ENCODE measurements at places on chromosomes 3 and 15.

DNA sequence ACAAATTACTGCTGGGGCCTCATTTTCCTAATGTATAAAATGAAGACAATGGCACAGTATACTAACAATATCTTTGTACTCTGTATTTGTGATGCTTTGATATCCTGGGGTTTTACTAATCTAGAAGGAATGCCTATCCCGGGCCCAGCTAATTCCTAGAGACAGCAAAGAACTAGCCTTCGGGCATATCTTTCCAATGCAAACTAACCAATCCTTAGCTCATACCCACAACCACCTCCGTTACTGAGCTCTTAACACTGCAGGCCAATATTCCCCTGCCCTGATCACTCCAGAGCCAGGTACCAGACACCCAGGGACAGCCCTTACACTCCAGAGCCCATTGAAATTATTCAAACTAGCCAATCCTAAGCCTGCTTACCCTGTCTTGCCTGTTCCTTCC lies 309.0 kb downstream of the ULK4 start:
- no peak for DNase-seq

- DNase-seq: no peak
Measured at GRCh38 chr3:65884071-65884470, 154.6 kb downstream of the MAGI1 start.

DNA sequence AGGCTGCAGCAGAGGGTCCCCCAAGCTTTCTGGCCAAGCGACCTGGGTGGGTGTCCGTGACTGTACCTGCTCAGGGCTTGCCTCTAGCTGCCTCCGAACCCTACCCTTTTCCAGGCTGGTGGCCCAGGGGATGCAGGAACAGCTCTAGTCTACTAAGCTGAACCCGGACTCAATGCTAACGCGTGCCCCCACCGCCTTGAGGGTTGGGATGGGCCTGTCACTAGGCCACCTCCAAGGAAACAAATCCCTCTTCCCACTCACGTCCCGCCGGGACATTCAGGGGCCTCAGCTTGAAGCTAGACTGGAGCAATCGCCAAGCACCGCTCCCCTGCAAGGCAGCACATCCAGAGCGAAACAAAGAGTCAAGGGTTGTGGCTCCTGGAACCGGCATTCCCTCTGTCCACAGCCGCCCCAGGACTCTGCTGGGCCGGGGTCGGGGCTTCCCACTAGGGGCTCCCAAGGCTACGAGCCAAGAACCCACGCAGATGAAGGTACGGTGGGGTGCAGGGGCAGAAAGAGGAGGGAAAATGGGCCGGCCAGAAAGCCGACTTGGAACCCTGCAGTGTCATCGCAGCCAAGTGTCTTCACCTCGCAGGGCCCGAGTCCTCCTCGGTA lies 2.9 kb downstream of the FBXL22 start:
- peak; percentile 18 for DNase-seq

DNA sequence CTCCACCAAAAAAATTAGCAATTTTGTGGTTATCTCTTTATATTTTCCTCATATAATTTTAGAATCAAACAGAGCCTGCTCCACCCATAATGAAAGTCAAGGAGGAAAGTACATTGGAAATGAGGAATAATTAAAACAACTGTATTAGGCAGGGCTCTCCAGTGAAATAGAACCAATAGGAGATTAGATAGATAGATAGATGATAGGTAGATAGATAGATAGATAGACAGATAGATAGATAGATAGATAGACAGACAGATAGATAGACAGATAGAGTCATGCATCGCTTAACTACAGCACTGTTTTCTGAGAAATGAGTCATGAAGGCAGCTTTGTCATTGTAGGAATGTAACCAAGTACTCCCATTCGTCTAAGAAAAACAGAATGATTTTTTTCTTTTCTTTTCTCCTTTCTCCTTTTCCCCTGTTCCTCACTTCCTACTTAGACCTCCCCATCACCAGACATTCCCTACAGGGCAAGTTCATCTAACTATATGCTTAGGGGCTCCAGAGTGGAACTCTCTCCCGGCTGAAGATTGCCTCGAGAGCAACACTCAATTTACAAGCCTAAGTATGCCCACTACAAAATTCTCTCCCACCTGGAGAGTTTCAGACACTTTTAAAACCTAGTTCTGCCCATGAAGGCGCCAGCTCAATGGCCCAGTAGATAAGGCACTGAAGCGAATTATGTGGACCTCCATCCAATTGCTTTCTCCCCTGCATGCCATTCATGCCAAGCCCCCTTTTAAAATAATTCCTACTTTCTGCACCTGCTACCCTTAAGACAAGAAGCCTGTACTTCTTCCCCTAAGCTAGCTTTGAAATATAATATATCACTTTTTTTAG lies 53.3 kb upstream of the LIPC start:
- no peak for DNase-seq

DNA sequence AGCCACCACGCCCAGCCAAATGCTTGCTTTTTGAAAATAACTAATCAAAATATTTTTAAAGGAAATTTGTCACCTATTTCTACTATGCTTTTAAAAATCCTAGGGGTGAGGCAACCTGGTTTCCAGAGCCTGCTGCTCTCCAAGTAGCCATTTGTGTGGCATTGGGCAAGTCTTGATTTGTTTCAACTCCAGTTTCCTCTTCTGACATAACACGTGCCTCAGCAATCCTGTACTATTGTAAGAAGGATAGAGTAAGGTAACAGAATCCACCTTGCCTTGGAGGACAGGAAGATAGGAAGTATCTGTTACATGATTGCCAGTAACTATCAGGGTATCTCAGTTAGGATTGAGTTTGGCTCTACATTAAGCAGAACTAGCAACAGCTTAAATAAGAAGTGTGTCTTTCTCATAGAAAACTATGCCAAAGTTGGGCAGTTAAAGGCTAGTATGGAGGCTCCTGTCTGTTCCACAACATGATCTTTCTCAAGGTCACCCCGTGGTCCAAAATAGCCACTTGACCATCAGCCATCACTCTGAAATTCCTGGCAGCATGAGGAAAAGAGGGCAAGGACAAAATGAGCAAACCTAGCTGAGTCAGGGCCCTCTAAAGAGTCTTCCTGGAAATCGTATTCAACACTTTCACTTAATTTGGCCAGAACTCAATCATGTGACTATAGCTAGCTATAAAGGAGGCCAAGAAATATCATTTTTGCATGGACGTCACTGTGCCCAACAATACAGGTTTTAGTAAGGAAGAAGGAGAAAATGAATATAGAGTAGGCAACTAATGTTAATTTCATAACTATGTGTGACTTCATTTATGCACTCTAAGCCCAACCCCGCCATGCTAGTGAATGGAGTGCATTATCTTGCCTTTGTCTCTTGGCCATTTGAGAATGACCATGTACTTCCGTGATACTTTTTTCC lies 66.1 kb downstream of the HMG20A start:
- no peak for DNase-seq

DNA sequence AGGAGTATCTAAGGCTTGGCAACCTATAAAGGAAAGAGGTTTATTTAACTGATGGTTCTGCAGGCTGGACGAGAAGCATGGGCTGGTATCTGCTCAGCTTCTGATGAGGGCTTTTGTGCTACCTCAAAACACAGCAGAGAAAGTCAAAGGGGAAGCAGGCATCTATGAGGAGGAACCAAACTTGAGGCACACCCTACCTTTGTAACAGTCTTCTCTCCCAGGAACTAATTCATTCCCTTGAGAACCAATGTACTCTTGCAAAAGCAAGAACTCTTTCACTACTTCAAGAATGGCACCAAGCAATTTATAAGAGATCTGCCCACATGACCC lies 109.0 kb downstream of the CGGBP1 start:
- DNase-seq: no peak

GRCh38 chr3:127768346-127769008 lies 53.8 kb downstream of the MGLL start:
- no peak for DNase-seq

DNA sequence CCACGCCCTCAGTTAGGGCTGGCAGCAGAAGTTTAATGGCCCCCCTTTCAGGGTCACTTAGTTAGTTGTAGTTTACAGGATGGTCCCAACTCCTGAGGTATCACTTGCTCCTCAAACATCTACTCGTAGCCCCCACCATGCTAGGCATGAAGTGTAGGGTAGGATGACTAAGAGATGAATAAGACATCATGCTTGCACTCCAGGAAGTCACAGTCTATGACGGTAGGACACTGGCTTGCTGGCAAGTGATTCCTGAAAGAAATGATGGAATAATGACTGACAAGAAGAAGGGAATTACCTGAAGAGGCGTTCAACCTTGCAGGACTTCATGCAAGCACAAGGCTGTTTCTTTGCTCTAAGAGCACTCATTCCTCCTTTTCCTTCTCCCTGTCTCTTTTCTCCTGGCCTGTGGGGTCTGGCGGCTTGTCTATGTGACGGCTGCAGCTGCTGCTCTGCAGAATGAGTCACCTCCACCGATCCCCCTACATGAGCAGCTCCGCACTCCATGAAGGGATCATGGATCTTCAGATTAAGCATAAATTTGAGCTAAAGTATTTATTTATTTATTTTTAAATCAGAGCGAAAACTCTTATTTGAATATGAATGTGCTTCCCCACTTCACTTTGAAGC lies 82.9 kb upstream of the BOC start:
- no peak for DNase-seq

DNA sequence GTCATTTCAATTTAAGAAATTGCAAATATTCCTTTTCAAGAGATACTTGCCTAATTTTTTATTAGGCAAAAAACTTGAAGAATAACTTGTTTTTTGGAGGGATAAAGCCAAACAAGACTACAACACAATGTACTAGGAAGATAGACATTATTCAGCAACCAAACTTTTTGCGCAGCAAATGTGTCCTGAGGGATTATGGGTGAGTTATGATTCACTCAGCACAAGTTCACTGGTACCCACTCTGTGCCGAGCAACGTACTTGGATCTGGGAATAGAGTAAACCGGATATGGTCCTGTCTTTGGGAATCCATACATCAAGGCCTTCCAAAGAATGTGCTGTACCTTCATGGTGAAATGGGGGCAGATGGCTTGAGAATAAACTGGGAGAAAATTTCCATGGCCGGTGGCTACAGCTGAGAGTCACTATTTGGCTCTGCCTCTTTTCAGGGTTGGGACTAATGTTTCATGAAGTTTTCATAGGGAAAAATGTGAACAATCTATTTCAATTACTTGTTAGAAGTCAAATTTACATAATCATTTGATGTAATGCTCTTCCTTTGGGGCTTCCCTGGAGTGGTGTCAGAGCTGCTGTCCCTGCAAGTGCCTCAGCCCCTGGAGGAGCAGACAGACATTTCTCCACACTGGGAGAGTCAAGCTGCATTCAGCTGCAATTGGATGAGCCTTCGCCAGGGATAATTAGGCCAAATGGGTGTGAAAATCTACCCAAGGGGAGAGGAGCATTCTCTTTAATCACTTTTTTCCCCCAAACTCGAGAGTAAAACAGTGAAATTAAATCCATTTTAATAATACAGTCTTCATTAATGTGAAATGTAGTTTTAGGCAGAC lies 315.2 kb downstream of the CLSTN2 start:
- no peak for DNase-seq

DNA sequence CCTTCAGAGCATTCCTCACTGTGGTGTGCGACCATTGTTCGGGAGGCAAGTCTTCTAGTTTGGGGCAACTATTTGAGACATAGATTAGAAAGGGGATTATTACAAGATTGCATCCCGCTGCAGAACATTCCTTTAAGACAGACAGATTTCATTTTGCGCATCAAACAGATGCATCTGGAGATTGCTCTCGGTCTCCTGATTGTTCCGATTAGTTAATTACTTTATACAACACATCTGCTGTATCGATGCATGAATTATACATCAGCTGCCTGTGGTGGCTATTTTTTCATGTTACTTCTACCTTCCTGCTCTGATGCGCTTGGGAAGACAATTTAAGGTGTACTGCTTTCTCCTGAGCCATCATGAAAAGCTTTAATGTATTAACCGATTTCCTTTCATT lies 10.0 kb downstream of the SATB1 start:
- DNase-seq: no peak

DNA sequence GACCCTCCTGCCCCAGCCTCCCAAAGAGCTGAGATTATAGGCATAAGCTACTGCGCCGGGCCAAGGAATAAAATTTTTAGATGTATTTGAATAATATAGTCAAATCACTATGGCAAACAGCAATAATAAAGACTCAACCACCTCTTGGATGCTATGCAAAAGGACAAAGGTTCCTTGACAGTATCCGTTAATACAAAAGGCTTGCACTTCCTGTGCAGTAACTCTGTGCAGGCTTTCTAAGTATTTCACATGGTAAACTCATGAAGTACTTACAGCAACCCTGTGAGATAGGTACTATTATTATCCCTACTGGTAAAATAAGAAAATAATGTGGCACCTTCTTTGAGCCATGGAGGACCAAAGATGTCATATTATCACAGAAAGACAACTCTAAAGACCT lies 86.8 kb downstream of the SHQ1 start:
- no peak for DNase-seq

- DNase-seq: peak; percentile 10
Measured at GRCh38 chr3:49339581-49339940, 292 bp downstream of the USP4 start.

DNA sequence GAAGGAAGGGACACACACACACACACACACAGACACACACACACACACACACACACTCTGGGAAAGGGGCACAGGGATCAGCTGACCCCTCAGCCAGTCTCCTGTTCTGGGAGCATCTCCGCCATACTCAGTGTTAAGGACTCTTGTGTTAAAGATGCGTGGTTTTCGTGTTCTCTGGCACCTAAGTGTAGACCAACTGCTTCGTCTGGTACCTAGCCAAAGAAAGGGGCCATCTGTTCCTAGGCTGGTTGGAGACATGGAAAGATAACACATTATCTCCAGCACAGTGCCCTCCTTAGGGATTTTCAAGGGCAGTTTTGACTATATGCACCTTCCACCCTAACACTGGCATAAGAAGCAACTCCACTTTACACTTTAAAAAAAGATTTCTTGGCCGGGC lies 65.1 kb downstream of the EPHB1 start:
- DNase-seq: no peak

DNA sequence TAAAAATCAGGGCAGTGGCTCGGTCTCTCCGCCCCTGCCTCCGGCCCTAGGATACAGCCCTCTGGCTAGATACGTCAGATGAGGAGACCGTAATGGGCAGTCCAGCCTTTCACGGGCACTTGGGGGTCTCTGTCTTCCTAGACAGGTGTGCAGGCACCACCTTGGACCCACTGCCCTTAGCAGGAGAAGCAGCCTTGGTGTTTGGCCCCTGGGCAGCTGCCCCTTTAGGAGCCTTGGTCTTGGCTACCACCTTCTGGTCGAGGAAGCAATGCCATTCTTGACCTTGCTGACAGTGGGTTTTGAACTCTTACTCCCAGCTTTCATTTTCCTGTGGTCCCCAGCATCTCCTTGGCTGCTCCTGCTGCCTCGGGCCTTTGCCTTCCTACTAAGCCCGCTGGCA lies 149.7 kb upstream of the FRMD4B start:
- no peak for DNase-seq
